ENCODE measurements at places on chromosomes 16 and 17.

GRCh38 chr17:6393351-6393952, 41.5 kb downstream of the AIPL1 start:
- DNase-seq = no peak

DNA sequence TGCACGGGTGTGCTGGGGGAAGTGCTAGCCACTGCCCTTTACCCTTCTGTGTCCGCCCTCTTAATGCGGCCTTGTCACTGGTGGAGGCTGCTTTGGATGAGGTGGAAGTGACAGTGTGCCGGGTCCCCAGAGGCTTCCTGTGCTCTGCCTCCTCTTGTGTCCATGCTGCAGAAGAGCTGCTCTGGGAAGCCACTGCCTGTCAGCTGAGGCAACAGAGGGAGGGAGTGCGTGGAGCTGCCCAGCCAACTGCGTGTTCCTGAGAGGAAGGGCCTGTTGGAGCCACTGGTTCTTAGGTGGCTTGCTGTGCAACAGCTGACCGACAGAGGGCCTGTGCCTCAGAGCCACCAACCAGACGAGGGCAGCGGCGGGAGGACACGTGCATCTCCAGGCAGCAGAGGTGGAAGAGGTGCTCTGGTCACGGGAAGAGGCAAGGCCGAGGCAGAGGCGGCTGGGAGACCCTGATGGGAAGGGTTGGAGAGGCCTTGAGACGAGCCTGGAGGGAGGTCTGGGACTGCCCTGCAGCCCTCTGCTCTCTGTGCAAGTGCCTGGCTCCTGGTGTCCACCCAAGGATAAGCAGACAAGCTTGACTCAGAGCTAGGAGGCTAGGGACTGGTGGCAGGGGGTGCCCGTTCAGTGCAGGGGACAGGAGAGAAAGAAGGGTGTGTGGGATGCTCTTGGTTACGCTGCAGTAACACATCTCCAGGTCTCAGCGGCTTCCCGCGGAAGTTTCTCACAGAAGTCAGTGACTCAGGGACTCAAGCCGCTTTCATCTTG, 25.4 kb downstream of the B9D1 start:
- no peak for DNase-seq

DNA sequence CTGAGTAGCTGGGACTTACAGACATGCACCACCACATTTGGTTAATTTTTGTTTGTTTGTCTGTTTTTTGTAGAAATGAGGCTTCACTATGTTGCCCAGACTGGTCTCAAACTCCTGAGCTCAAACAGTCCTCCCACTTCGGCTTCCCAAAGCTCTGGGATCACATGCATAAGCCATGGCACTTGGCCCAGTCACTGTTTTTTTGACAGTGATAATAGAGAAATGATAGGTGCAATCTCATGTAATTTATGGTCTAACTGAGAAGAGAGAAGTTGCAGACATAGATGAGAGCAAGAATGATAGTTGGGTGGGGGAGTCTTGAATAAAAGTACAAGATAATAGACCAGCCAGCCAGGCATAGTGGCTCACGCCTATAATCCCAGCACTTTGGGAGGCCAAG, 89.7 kb upstream of the TNRC6A start:
- no peak for DNase-seq

DNA sequence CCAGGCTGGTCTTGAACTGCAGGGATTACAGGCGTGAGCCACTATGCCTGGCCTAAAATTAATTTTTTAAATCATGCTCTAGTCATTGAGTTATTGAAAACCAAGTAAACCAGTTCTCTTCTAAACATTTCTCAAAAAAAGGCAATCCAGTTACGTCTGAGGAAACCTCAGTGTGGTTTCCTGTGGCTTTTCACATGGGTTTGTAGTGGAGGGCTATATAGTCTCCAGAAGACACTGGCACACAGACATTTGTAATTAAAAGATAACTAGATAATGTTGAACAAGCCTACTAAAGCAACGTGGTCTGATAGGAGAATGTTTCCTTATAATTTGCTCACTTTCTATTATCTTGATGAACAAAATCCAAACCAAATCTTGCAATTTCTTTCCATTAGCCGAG, 5.2 kb upstream of the TOB1 start:
- no peak for DNase-seq

GRCh38 chr16:69888005-69888590, 63.0 kb upstream of the CLEC18A start:
- DNase-seq = no peak

DNA sequence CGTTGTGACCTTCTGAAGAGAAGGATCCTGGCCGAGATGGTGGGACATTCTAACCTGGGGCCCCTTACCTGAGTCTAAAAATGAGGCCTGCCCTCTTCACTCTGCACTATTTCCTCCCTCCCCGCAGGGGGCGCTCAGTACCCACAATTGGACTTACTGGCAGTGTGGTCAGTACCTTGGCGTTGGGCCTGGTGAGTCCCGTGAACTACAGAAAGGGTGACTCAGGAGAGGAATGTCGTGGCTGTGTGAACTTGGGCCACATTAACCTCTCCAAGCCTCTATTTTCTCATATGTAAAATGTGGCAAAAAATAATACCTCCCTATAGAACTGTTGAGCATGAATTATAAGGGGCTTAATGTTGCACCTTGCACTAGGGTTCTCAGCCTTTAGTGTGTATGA, 3.9 kb downstream of the RSAD1 start:
- DNase-seq = peak; percentile 75

- no peak for DNase-seq
Observed at GRCh38 chr17:45973099-45973780, 25.8 kb upstream of the STH start.

- DNase-seq = no peak
Observed at GRCh38 chr17:82031303-82031884, at the start of gene RAC3. Gene RAC3, plus strand, starts transcription at chr17:82031678. Its CDS starts 84 bp downstream, at chr17:82031762.

- DNase-seq = no peak
Observed at GRCh38 chr17:48051706-48052486, 3.7 kb downstream of the NFE2L1 start.

DNA sequence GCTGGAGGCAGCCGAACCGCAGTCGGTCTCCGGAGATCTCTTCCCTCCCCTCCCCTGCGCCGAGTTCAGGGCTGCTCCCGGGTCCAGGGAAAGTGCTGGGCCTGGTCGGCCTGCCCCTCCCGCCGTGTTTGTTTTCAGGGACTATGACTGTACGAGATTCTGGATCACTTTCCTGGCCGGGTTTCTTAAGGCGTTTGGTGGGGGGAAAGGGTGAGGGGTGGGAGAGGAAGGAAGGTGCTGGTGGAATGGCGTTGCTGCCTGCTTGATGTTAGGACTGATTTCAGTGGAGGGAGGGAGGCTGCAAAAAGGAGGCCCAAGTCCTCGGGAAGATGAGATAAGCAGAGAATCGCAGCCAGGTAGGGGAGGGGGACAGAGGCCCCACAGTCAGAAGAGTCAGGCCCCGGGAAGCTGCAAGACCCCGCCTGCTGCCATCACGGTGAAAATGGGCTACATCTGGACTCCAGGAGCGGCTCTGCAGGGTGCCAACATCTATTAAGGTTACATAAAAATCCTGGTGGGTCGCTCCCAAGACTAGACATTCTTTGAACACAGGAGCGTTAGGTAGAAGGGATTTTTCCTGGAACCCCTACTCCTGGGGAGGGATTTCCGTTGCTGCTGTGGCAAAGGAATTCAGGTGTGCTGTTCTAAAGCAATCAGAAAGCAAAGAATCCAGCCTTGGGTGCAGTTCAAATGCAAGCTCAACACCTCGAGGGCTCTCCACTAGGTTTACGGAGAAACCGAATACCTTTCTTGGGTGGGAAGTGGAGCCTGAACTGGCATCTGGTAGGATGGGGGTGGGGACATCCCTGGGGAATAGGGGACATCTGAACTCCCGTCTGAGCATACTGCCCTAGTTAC, 1.2 kb downstream of the ARHGAP44 start:
- DNase-seq = no peak

DNA sequence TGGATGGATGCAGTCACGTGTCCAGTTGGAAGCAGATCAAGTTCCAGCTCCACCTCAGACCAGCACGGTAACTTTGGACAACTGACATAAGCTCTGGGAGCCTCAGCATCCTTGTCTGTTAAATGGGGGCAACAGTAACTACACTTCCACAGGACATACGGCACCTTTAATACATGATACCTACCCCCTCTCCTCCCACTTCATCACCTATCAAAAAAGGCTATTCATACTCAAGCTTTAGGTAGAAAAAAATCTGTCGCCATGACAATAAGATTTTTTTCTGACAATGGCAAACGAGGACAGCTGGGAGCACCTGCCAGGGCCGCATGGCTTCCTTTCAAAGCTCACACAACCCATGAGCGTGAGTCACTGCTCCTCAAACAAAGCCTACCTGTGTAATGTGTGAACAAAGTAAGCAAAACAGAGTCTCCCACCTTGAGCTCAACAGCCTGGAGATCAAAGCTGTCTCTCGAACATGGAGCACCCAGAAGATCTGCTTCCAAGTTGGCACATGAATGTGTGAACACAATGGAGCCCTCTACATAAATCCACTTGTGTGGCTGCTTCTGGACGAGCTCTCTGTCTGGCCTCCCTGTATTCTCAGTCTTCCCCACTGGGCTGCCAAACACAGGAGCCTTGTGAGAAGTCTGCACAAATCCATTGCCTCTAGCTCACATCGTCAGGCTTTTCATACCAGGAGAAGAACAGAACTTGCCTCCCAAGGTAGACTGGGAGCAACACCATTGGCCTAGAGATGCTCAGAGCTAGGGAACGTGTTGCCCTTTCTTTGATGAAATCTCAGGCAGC, 459.7 kb downstream of the SOX9 start:
- no peak for DNase-seq

DNA sequence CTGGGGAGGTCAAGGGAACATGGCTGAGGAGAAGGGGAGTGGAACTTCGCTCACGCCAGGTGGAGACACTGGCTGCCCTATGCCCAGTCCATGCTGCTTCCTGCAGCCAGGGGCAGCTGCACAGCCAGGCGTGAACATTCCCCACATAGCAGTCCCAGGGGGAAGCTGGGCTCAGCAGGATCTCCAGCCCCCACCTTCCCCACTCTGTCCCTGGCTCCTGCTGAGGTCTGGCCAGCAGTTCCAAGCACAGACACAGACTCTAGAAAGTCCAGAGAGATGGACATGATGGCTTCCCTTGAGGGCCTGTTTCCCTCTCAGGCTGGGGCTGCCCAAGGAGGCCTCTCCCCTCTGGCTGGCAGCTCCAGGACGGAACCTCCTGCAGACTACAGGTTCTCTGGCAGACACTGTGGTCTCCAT, 9.3 kb downstream of the JUP start:
- DNase-seq = no peak

DNA sequence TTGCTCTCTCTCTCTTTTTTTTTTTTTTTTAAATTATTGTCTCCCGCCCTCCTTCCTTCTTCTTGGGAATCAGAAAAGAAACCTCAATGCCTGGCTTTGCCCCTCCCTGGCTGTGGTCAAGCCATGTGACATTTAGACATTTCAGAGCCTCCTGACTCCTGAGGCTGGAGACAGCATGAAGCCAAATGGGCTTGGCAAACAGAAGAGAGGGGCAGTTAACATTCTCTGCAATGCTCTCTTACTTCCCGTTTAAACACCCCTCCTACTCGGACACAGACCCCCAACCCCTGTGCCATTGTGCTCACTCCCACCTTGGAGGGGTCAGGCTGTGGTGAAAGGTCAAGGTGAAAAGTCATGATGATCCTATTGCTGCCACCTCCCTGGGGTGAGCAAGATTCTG, 14.7 kb upstream of the MEOX1 start:
- no peak for DNase-seq

DNA sequence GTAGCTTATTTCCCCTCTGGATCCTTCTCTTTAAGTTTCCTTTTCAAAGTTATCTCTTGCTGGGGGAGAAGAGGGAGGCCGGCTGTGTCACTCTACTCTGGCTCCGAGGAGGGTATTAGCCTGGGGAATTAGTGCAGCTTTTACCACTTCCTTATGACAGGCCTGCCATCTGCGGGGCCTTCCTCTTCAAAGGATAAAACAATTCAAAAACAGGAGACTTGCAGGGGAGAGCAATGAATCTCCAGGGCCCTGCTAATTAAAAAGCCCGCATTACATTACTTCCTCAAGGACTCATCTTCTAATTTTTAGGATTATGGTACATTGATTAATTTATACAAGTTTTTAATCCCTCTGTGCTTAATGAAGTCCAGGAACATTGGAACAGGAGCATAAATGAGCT, 190.9 kb upstream of the CDH5 start:
- DNase-seq = no peak

- DNase-seq = no peak
Observed at GRCh38 chr16:85905110-85906095, 6.4 kb downstream of the IRF8 start.

- DNase-seq = peak; percentile 52
Observed at GRCh38 chr17:43398724-43399595, at the start of gene ARL4D. Gene ARL4D, plus strand, starts transcription at chr17:43398993. Its CDS starts 740 bp downstream, at chr17:43399733.

DNA sequence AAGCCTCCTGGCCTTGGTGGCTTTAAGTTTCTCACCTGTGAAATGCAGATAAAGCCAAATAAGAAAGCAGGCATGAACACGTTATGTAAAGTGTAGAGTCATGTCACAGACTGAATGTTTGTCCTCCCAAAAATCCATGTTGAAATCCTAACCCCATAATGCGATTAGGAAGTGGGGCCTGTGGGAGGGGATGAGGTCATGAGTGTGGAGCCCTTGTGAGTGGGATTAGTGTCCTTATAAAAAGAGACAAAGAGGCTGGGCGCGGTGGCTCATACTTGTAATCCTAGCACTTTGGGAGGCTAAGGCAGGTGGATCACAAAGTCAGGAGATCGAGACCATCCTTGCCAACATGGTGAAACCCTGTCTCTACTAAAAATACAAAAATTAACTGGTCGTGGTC, 19.5 kb upstream of the C16orf78 start:
- DNase-seq = no peak

- DNase-seq = no peak
Observed at GRCh38 chr17:18889658-18890057, 31.7 kb downstream of the PRPSAP2 start.

DNA sequence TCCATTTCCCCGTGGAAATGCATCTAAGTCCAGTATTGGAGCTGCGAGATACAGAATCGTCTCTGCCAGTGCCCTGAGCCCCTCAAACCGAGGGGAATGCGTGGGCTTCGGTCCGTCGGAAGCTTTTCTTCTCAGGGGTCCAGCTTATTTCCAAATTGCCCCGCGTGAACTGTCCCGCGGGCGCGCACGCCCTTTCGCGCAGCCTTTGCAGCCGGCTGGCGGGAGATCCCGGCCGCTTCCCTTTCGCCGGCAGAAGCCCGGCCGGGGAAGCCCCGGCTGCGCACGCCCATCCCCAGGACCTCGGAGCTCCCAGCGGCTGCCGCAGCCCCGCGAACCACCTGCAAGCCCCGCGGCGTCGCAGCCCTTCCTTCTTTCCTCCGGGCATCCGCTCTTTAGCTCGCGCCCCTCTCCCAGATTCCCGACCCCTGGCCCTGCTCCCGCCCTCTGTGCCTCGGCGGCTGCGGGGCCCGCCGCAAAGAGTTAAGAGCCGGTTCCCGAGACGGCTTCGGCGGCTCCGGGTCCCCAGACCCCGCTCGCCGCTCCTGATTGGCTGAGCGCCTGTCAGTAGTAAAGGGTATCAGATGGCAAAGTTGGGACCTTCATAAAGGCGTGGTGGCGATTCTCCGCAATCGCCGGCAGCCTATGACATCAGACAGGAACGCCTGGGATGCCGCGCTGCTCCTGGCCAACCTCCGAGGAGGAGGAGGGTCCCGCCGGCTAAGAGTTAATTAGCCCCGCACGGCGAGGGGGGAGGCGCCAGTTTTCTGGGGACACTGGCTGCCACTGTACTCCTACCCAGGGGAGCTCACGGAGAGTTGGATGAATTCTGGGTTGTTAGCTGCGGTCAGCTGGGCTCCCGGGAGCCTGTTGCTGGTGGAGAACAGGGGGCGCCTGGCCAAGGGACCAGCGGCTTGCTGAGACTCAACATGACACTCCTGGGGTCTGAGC, at the start of gene MYOCD:
Gene MYOCD, plus strand, starts transcription at position 628 of the 948 bp plus-strand sequence. Its CDS starts 299 bp downstream, at position 927.
- peak; percentile 73 for DNase-seq
